ENCODE measurements at places on chromosomes 1 and 21. TPM values are rescaled to one million over a fixed set of nuclear protein-coding genes. Genes with fewer than 3 reads are reported as not detected.

The EVA1B gene
- 11.2 TPM for polyA plus RNA-seq

The HS2ST1 gene
- 5.4 TPM for polyA plus RNA-seq

The SPRR2D gene
- 0.09 TPM for polyA plus RNA-seq

The SPRR2G gene
- not detected for polyA plus RNA-seq

The PLA2G2D gene
- not detected for polyA plus RNA-seq

The PCSK9 gene
- 10.8 TPM for polyA plus RNA-seq

The RNU1-2 gene
- not detected for polyA plus RNA-seq

The SELP gene
- 2.1 TPM for polyA plus RNA-seq

Data from liver (tissue), 10 donors.